DMS 273 treated with DMSO at 0.1 percent for 48 hours (cell line): ENCODE measurements at places on chromosomes 16 and 17.

DNA sequence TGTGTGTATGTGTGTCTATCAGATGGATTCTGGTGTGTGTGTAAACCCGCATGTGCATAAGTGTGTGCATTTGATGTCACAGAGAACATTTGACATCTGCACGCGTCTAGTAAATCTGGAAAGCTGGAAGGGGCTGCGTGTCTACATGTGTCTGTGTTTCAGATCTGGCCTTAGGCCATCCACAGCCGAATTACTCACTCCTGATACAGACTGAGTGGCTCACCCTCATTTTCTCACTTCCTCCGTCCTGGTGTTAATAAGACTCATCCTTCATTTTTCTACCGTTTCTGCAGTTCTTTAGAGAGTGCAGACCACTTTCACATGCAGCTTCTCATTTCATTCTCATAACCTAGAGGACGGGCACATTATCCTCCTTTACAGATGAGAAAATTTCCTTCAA lies 491.6 kb downstream of the CDH13 start:
- DNase-seq, result no peak

- DNase-seq, result no peak
Measured at GRCh38 chr16:1942047-1942809, 771 bp downstream of the MSRB1 start.

GRCh38 chr17:45270828-45271418 lies 9.0 kb upstream of the SPATA32 start:
- no peak for DNase-seq

- DNase-seq, result no peak
Measured at GRCh38 chr17:1123921-1124715, 55.7 kb downstream of the ABR start.
